ENCODE measurements at places on chromosomes 13 and 19.

- DNase-seq, result no peak
Measured at GRCh38 chr19:2014131-2014571, 1.4 kb downstream of the BTBD2 start.

- peak; percentile 77 for DNase-seq
Measured at GRCh38 chr19:48745208-48745995, 1.3 kb downstream of the IZUMO1 start.

DNA sequence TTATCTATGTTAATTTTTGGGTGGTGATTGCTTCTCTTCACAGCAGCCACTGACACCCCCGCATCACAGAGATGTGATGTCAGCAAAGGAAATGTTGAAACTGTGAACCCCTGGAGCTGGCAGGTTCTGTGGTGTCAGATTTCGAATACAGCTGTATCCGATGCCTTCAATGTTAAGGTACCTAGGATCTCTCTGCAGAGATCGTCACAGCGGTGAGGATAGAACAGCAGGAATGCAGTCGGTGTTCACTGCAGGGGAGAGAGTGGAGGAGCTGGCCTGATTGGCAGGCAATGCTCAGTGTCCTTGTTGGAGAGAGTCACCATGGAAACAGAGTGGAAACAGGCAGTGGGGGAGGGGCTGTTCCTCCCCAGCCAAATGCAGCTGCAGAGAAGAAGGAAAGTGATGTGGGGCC lies 79.5 kb upstream of the ZNF835 start:
- no peak for DNase-seq

- DNase-seq, result peak; percentile 45
Measured at GRCh38 chr19:39328046-39328705, 7.5 kb upstream of the LRFN1 start.

GRCh38 chr13:65999411-65999810 lies 1230.7 kb downstream of the PCDH9 start:
- DNase-seq, result no peak

GRCh38 chr13:110682746-110683145 lies 23.2 kb downstream of the CARS2 start:
- DNase-seq, result no peak

DNA sequence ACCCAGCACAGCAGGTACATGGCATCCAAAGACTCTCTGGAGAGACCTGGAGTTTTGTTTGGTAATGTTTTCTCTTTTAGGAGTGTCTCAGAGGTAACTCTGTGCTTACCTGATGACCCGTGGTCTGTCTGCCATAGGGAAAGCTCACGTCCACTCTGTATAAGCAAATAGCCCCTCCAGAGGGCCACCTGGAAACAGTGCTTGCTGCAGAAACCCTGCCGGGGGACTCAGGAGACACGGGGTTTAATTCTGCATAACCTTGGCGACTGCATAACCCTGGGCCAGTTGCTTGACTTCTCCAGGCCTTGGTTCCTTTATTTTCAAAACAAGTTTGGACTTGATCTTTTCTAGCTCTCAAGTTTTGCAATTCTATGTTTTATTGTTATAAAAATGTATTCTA lies 187.2 kb upstream of the SOX1 start:
- DNase-seq, result no peak

DNA sequence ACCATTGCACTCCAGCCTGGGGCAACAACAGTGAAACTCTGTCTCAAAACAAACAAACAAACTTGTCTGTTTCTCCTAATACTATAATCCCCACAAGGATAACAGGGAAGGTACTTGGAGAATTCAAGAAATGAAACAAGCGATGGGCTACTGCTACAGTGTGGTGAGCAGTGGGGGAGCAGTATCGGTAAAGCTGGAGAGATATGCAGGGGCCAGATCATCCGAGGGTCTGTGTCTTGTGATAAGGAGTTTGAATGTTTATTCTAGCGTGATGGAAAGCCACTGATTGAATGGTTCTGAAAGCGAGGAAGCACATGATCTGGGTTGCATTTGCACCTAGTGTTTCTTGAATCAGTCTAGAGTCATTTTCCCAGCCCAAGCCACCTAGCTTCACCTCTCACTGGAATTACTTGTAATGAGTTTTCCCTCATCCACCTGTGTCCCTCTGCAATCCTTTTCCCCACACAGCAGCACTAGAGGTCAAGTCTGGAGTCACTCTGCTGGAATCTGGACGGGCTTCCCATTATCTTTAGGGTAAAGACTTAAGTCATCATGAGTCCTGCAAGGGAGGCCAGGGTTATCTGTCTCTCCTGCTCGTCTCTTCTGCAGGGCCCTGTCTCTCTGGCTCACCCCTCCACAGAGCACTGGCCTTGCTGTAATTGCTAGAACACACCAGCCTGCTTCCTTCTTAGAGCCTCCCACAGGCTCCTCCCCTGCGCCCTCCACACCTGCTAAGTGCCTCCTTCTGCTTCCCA lies 162.3 kb downstream of the KLF5 start:
- DNase-seq, result no peak

GRCh38 chr13:66556306-66556705 lies 673.8 kb downstream of the PCDH9 start:
- no peak for DNase-seq

DNA sequence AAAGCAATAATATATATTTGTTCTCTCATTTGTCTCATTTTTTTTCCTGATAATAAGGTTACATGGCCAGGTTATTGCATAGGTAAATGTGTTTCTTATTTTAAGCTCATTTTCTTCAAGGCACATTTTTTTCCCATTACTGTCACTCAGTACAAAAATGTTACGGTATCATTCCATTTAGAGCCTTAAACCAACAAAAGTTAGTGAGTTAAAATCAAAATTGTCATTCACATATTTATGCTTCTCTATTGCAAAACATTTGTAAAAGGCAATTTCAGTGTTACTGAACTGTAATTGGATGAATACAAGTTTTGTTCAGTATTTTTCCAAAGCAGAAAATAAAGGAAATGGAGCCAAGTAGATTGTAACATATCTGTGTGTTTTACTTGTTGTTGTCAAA lies 117.6 kb upstream of the MAB21L1 start:
- no peak for DNase-seq

GRCh38 chr13:40221131-40221459 lies 445.3 kb downstream of the FOXO1 start:
- DNase-seq, result no peak

- peak; percentile 35 for DNase-seq
Measured at GRCh38 chr19:28710278-28710677, 502.7 kb downstream of the UQCRFS1 start.

GRCh38 chr13:98506728-98507230 lies 70.1 kb downstream of the STK24 start:
- DNase-seq, result no peak

DNA sequence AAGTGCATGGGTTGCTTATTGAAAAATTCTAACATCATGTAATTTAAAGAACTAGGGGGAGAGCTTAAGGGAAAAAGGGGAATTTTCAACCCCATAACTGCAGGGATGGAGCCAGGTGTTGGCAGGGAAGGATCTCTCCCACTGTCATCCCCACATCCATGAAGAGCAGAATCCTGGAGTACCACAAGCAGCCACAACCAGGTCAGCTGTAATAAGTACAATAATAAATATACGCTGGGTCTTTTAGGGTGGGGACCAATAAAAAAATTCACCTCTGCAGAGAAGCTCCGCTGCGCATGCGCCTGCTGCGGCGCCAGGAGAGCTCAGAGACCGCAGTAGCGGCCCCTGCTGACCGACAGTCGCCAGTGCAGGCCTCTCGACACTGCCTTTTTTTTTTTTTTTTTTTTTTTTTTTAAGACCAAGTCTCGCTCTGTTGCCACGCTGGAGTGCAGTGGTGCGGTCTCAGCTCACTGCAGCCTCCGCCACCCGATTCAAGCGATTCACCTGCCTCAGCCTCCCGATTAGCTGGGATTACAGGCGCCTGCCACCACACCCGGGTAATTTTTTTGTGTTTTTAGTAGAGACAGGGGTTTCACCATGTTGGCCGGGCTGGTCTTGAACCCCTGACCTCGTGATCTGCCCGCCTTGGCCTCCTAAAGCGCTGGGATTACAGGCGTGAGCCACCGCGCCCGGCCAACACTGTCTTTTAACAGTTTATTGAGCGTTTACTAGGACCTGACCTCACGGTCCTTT lies 2.5 kb upstream of the EEF2 start:
- DNase-seq, result peak; percentile 91

DNA sequence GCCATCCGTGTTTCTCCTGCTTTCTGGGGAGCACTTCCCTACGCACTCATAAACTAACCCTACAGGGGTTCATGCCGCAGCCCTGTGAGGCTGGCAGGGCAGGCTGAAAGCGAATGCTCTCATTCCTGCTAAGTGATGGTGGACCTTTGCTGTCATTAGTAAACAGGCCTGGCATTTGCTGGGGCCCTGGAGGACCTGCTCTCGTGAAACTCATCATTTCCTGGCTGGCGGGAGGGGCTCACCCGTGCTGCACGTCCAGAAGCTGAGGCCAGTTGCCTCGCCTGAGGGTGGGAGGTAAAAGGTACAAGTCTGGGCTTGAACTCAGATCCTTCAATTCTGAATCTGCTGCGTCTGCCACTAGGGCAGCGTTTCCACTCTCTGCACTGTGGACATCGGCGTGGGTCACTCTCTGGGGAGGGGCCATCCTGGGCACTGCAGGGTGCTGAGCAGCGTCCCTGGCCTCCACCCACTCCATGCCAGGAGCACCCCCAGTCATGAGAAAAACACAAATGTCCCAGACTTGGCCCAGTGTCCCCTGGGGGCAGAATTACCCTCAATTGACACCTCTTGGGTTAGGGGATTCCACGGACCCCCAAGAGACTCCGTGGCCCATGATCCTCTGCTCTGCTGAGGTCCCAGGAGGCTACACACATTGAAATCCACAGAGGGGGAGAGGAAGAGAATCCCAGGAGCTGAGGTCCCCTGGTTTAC lies 7.0 kb downstream of the MOB3A start:
- DNase-seq, result no peak

DNA sequence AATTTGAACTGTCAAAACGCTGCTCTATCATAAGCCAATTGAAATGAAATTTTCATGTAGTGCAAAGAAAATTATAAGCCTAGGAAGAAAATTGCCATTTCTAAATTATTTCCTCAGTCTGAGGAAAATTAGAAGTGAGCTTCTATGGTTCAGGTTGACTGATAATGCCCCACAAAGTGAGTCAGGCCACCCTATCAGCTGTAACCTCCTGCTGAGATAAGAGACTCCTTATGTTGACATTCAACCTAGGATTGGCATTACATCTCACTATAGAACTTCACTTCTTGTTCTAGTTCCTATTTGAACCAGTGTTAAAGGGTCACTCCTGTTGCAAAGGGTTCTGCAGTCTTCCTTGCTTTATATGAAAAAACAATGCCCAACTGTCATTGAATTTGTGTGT lies 32.6 kb upstream of the RFC3 start:
- no peak for DNase-seq

DNA sequence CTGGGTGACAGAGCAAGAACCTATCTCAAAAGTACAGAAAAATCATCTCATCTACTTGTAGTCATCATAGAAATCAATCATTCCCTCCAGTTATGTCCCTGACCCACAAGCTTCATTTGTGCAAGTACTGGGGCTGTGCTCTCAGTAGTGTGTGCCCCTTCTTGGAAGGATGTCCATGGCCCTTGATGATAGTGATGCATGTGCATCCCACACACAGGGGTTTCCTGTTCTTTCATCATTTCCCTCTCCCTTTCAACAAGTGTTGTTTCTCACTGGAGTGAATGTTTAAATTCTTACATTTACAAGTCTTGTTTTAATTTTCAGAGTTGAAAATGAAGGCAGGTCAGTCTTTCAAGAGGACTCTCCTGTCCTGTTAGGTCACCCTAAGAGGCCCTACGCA lies 1.5 kb downstream of the LGALS13 start:
- no peak for DNase-seq

DNA sequence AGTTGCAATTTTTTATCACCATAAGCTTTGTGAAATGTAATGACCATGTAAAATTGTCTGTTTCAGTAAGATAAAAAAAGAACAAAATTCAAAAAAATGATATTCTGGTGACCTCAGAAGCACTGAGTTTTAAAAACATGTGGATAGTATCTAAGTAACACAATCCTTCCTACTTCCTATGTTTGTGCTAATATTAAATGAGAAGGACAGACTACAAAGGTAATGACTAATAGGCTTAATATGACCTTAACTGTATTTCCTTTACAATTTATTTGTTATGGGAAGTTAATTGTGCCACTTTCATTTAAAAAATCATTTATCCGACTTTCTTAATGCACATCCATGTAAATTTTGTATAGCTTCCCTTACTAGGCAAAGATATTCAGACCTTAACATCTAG lies 1030.4 kb upstream of the ATXN8OS start:
- no peak for DNase-seq

GRCh38 chr13:95704510-95704909 lies 27.6 kb downstream of the DNAJC3 start:
- DNase-seq, result no peak

- peak; percentile 79 for DNase-seq
Measured at GRCh38 chr19:30799865-30800755, 427.9 kb downstream of the ZNF536 start.

DNA sequence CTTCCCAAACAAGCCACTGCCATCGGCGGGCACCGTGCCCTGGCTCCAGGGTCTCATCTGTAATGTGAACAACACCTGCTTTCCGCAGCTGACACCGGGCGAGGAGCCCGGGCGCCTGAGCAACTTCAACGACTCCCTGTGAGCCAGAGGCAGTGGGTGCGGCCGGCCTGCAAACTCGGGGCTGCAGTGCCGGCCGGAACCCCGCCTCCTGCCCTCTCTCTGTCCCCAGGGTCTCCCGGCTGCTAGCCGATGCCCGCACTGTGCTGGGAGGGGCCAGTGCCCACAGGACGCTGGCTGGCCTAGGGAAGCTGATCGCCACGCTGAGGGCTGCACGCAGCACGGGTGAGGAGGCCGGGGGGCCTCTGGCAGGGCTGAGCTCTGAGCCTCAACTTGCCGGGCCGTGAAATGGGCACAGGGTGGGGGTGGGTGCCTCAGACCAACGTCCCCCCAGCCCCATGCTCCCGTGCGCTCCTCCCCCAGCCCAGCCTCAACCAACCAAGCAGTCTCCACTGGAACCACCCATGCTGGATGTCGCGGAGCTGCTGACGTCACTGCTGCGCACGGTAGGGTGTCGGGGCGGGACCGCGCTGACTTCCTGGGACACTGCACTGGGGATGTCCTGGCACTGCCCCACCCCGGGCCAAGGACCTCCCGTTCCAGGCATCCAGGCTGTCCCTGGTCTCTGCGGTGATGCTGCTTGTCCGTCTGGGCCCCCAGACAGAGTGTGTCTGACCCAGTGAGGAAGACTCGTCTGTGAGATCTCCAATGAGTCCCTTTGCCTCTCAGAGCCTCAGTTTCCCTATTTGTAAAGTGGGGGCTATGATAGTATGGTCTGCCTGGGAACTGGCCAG lies 2.2 kb downstream of the ABCA7 start:
- DNase-seq, result no peak

GRCh38 chr19:10305139-10305806 lies 4.3 kb downstream of the ZGLP1 start:
- DNase-seq, result no peak
